Smooth muscle cell of the coronary artery (primary cell): ENCODE measurements at places on chromosomes 3 and 15. TPM values are rescaled to one million over a fixed set of nuclear protein-coding genes. Genes with fewer than 3 reads are reported as not detected.

Gene SEMA3G
- total RNA-seq = 0.90 TPM in 1 of 2 replicates, not detected in the other

Gene LIPC
- total RNA-seq = 0.23 and 3.2 TPM in 2 replicates

Gene ABHD6
- total RNA-seq = 5.6 and 7.1 TPM in 2 replicates

Gene A4GNT
- total RNA-seq = not detected in 2 replicates

Gene SERPINI2
- total RNA-seq = not detected in 2 replicates

Gene GOLGA8S
- total RNA-seq = under 0.01 TPM in 1 of 2 replicates, not detected in the other

Gene ACKR2
- 0.15 and 0.35 TPM in 2 replicates for total RNA-seq

Gene GRAMD2A
- 0.08 and 1.4 TPM in 2 replicates for total RNA-seq

Gene MKRN2OS
- total RNA-seq = not detected in 2 replicates

Gene LMAN1L
- total RNA-seq = not detected in 2 replicates

Gene MPI
- total RNA-seq = 57.1 and 62.5 TPM in 2 replicates

Gene NAALADL2
- total RNA-seq = 2.0 and 7.8 TPM in 2 replicates

Gene ALDH1A2
- 0.68 and 5.5 TPM in 2 replicates for total RNA-seq

Gene C3orf85
- not detected in 2 replicates for total RNA-seq

Gene PRRT3
- total RNA-seq = 0.70 and 1.3 TPM in 2 replicates

Gene OXTR
- 1.2 and 35.9 TPM in 2 replicates for total RNA-seq

Gene IL20RB
- 0.53 and 13.2 TPM in 2 replicates for total RNA-seq

Gene BNC1
- 0.30 and 0.47 TPM in 2 replicates for total RNA-seq

Gene MRPS11
- 50.8 and 59.5 TPM in 2 replicates for total RNA-seq

Gene TPRG1
- 0.15 and 8.9 TPM in 2 replicates for total RNA-seq

Gene CCR2
- under 0.01 TPM in 1 of 2 replicates, not detected in the other for total RNA-seq

Gene ROBO2
- under 0.01 and 4.9 TPM in 2 replicates for total RNA-seq

Gene CDHR4
- total RNA-seq = 1.3 TPM in 1 of 2 replicates, not detected in the other

Gene SCAANT1
- total RNA-seq = not detected in 2 replicates

Gene GRIP2
- 0.08 and 0.47 TPM in 2 replicates for total RNA-seq
